Activated T-helper 17 cell treated with anti-CD3 and anti-CD28 coated beads, Interleukin-2, amount 50 U/mL, for 72 hours (primary cell): ENCODE measurements at places on chromosomes 6 and 20. TPM values are rescaled to one million over a fixed set of nuclear protein-coding genes. Genes with fewer than 3 reads are reported as not detected.

Gene ERVFRD-1
- total RNA-seq = 0.11 TPM

DNA sequence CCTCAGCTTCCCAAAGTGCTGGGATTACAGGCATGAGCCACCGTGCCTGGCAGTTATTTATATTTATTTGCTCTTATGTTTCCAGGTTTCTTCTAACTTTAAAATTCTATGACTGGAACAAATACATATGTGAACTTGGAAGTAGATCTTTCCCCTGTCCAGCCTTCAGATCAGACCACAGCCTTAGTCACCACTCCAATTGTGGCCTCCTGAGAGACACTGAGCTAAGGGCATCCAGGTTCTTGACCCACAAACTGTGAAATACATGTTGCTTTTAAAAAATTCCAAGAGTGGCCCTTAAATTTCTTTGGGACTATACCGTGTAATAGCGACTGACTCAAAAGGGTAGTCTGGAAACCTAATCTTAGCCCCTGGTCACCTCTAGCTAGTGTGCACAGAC is 1.5 kb upstream of the ADGRG6 start:
- ATAC-seq = no peak

Gene RUNX2
- total RNA-seq = 33.7 TPM

Gene GHRH
- total RNA-seq = not detected

DNA sequence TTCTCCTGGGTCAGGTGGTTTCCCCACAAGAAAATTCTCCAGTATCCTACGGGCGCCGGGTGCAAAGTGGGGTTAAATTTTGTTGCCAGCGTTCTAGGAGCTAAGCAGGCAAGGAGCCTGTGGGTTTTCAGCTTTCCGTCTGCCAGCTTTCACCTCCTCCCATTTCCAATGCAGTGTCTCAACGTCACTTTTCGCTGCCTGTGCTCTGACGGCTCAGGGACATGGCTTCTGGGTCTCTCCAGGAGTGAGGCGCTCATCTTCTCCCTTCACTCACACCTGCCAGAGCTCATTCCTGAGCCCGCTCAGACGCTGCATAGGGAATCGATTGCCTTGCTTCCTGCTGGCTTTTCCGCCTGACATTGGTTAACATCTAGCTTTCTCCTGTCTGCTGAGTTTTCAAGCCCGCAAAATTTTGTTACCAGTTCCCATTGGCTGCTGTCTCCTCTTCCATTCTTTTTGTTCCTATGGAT is 7.3 kb upstream of the NAA20 start:
- ATAC-seq = no peak

- ATAC-seq = no peak
These were observed 13.6 kb upstream of the ZNF335 start for GRCh38 chr20:45985573-45985972.

DNA sequence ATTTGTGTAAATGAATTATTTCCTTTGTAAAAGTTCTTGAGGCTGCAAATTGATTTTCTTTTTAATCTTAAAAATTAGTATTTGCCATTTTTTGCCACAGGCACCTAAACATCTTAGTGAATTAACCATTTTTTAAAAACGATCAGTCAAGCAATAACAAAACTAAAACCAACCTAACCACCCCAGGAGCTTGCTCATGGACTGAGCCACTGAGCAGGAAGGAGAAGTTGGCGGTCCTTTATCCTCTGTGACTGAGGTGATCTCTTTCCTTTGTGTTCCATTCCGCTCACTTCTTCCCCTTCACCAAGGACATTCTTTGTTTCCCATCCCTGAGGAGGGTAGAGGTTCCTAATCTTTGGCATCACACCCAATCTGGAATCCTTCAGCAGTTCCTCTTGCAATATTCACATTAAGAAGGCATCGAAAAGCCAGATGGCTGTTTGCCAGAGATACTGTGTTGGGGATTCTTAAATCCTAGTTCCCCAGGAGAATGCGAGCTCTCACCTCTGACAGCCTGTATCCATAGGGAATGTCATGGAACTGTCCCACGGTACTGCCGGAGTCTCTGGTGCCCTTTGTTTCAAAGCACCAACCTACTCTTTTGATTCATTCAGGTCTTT is 30.5 kb downstream of the RPRD1B start:
- ATAC-seq = no peak

Gene CRISP3
- not detected for total RNA-seq

Gene WFDC10B
- total RNA-seq = not detected

DNA sequence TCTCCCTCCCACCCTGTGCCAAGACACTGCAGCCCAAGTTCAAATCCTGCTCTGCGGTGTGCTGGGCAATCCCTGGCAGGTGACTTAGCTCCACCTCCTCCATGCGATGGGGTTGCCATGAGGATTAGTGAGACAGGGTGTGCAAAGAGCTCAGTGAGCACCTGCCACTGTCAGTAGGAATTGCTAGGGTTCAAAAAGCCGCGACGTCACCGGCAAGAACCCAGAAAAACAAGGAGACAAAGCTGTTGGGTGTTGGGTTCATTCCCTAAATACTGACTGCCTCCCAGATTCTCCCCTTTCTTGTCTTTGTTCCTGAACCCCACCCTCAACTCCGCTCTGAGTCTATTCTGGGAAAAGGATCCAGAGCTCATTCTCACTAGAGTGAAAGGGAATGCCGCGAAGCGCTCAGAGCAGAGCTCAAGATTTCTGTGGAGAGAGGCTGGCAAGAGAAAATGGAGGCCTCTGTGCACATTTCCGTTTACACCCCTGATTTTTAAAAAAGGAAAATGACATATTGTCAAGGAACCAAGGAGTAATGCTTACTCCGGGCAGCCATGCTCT is 13.3 kb downstream of the PMEPA1 start:
- ATAC-seq = no peak
